ENCODE measurements at places on chromosomes 16 and 17.

- no peak for DNase-seq
Measured at GRCh38 chr16:68105611-68106010, 20.4 kb downstream of the NFATC3 start.

DNA sequence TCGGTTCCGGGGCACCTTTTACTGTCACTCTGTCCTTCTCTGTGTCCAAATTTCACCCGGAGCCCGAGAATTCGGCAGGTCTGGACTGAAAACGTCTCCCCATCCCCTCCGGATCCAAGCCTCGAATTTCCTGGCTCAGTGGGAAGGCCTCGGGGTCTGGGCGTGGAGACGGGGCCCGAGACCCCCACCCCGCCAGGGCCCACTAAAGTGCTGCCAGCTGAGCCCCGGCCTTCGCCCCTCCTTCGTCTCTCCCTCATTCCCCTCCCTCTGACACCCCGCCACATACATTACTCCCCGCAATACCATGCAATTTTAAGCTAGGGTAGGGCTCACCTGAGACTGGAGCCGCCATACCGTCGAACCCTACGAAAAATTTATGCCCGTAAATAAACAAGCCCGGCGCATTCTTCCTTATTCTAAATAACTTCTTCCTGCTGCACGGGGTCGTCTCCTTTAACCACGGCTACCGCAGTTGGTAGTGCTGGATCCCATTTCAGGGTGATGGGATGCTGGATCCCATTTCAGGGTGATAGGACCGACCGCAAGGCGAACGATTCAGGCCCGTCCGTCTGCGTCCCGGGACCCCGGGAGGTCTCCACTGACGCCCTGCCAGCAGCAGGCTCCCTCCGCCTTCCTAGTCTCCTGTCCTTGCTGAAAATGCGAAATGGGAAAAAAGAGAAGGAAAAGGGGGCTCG, 4.4 kb upstream of the OR1F1 start:
- DNase-seq: no peak

DNA sequence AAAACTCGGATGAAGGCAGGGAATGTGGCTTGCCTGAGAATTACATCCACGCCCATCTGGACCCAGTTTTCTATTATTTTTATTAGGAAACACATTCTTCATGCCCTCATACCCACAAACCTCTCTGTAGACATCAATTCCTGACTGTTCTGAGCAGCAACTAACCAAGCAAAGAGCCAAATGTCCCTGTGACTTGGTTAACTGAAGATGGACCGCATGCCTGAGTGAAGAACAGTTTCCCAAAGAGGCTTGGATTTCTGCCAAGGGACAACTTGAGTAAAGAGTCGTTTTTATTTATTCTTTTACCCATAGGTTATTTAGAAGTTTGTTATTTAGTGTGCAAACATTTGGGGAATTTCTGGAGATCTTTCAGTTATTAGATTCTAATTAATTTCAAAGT, 259.8 kb downstream of the GRIN2A start:
- no peak for DNase-seq

DNA sequence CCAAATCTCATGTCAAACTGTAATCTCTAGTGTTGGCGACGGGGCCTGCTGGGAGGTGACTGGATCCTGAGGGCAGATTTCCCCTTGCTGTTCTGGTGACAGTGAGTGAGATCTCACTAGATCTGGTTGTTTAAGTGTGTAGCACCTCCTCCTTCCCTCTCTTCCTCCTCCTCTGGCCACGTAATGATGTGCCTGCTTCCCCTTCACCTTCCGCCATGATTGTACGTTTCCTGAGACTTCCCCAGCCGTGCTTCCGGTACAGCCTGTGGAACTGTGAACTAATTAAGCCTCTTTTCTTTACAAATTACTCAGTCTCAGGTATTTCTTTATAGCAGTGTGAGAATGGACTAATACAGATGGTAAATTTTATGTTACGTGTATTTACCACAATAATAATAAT, 49.2 kb downstream of the METTL16 start:
- no peak for DNase-seq

DNA sequence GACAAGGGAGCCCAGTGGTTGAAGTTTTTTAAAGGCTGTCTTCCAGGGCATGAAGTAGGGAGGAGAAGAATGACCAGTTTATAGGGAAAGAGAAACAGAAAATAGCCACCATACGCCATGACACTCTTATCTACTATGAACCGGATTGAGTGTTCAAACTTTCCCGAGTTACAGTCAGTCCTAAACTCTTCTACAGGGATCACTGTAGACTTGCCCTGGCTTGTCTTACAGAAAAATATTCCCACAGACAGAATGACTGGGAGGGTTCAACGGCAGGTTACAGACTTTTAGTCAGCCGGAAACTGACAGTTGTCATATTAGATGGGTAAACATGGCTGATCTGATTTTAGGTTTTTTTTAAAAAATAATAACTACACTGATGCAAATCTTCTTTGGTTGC, 662.5 kb upstream of the SOX9 start:
- DNase-seq: no peak

DNA sequence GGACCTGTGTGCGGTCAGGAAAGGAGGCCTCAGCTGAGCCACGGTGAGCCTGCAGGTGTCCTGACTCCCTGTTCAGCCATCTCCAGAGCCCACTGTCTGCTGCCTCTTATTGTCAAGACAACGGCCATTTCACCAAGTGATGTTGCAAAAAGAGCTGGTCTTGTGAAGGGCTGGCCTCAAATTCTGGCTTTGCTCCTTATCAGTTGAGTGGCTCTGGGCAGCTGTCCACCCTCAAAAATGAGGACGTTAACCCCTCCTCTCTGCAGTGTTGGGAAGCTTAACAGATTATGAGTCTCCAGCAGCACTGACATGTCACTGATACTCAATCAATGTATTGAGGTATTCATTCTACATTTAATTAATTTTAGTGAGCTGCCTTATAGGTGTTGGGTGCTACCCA, 171.1 kb upstream of the TOX3 start:
- no peak for DNase-seq

- no peak for DNase-seq
Measured at GRCh38 chr17:82884341-82884969, 44.6 kb upstream of the ZNF750 start.

DNA sequence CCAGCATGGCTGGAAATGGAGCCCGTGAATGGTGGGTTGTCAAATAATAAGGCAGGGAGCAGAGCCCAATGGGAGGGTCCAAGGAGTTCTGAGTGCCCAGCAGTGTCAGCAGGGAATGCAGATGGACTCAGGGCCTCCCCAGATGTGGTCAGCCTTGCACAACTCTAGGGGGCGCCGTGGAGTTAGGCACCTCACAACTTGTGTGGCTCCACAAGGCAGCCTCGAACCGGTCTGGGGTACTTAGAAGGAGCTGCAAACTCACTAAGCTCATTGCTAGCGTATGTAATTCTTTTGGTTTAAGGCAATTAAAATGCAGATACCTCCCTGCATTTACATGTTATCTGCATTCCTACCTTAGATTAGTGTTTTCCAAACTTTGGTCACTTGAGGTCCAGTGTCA, 18.1 kb downstream of the IRF8 start:
- DNase-seq: no peak

- no peak for DNase-seq
Measured at GRCh38 chr17:27919079-27919478, 25.9 kb upstream of the LYRM9 start.

DNA sequence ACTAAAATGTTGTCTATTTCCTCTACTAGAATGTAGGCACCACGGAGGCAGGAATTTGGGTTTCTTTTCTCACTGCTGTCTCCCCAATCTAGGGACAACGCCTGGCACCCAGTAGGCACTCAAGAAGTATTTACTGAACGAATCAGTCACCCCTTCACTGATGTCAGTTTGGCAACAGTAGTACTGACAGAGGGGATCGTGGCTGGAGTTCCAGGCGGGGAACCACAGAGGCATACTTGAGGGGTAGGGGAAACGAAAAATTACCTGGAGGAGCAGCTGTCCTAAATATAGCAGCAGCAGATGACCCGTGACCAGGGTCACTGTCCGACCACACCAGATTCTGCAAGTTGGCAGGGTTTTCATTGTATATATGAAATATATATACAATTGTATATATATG, 33.3 kb downstream of the TRIM25 start:
- no peak for DNase-seq

- DNase-seq: no peak
Measured at GRCh38 chr17:79441356-79442160, 169.3 kb downstream of the RBFOX3 start.

GRCh38 chr17:72115781-72116525, 4.9 kb upstream of the SOX9 start:
- DNase-seq: no peak

DNA sequence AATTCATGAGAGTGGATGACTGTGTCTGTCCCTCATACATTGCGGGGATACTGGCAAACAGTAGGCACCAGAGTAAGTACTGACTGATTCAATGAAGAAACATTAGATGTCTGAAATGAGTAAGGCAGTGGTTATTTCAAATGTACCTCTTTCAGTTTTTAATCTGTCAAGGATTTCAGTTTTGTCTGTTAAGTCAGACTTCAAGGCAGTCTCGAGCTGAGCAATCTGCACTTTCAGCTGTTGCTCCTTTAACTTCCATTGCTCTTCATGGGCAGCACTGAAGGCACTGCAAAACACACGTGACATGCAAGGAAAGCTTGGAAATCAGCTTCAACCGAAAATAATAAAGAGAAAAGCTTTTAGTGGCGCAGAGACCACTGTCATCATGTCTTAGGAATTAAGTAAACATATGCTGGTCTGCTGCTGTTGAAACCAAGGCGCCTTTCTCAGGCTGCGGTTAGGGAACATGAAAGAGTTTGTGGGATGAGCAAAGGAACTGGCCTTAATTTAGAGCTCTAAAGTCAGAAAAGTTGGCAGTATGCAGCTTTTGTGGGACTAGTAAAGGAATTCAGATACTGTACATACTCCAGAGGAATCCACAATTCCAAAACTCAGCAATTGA, 38.8 kb downstream of the RPGRIP1L start:
- peak; percentile 75 for DNase-seq

DNA sequence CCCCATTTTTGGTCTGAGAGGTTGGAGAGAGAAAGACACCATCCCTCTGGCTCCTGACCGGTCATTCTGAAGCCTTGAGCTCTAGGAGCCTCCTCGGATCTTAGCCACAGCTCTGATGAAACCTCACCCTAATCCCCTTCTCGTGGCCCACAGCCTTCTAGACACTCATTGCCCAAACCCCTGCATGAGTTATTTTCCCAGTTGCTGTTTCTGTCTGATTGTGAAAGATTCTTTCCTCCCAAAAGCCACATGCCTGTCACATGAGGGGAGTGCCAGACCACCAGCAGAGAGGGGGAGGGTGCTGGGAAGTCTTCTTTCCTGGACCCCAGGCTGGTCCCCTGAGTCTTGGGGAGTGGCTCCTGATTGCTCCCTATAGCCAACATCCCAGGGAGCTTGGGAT, 17.6 kb upstream of the ABR start:
- DNase-seq: no peak

DNA sequence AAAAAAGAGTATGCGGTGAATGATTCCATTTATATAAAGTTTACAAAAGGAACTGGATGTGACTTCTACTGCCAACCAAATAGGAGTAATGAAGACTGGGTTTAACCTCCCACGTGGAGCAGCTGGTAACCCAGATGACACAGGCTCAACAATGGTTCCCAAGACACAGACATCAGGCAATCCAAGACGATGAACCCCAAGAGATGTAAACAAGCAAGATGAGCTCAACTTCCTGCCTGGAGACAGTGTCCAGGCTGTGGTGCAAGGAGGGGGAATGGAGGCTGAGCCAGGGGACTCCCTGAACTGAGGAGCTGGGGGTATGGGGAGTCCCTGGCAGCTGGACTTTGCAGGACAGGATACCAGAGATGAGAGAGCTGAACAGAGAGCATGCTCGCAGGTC, 104.7 kb downstream of the LITAF start:
- DNase-seq: no peak

- no peak for DNase-seq
Measured at GRCh38 chr16:59042301-59042700, 308.2 kb upstream of the GOT2 start.

DNA sequence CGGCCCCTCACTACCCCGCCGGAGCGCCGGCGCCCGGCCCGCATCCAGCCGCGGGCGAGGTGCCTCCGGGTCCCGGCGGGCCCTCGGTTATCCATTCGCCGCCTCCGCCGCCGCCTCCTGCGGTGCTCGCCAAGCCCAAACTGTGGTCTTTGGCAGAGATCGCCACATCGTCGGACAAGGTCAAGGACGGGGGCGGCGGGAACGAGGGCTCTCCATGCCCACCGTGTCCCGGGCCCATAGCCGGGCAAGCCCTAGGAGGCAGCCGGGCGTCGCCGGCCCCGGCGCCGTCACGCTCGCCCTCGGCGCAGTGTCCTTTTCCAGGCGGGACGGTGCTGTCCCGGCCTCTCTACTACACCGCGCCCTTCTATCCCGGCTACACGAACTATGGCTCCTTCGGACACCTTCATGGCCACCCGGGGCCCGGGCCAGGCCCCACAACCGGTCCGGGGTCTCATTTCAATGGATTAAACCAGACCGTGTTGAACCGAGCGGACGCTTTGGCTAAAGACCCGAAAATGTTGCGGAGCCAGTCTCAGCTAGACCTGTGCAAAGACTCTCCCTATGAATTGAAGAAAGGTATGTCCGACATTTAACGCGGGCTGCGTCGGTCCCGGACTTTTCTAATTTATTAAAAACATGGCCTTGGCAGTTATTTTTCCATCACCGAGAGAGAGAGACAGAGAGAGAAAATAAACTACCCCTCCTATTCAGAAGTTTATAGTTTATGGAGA, 2.8 kb downstream of the IRX5 start:
- no peak for DNase-seq

DNA sequence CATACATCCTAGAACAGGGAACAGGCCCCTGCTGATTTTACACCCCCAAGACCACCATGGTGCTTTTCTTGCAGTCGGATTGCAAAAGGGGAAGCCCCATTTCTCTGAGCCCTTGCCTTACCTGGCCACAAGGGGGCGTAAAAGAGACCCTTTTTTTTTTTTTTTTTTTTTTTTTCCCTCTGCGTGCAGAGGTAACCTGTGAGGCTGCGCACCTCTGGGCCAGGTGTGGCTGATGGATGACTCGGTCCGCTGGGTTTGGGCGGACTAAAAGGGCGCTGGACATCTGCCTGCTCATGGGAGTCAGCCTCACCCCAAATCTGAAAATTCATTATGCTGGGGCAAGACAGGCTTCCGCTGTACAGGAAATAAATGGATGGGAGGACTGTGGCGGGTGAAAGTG, 281.0 kb downstream of the CBLN1 start:
- no peak for DNase-seq

DNA sequence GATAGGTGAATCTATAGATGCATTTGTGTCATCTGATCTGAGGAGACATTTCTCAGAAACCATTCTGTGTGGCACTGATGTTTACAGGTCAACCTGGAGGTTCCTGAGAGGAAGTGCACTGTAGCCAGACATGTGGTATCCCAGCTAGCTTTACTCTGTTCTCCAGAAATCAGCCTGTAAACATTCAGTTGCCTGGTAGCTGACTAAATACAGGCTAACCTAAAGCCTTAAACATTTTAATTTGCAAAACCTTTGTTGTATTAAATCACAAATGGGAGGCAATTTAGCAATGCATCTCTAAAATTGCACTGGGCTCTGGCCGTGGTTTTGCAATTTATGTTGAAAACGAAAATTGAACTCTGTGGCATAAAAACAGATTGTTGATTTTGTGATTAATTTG, 207.6 kb downstream of the FTO start:
- DNase-seq: no peak

GRCh38 chr17:33131620-33132019, 140.0 kb downstream of the SPACA3 start:
- DNase-seq: no peak

- DNase-seq: no peak
Measured at GRCh38 chr17:47999582-47999981, 28.7 kb downstream of the CDK5RAP3 start.

- DNase-seq: no peak
Measured at GRCh38 chr17:77068915-77069314, 71.9 kb upstream of the SEC14L1 start.

GRCh38 chr16:23668225-23668624, 10.5 kb upstream of the PLK1 start:
- DNase-seq: no peak

GRCh38 chr16:19963301-19963700, 78.7 kb upstream of the GPRC5B start:
- no peak for DNase-seq

Measured in HS-27A (cell line).